ENCODE measurements at places on chromosomes 1 and 21. TPM values are rescaled to one million over a fixed set of nuclear protein-coding genes. Genes with fewer than 3 reads are reported as not detected.

DNA sequence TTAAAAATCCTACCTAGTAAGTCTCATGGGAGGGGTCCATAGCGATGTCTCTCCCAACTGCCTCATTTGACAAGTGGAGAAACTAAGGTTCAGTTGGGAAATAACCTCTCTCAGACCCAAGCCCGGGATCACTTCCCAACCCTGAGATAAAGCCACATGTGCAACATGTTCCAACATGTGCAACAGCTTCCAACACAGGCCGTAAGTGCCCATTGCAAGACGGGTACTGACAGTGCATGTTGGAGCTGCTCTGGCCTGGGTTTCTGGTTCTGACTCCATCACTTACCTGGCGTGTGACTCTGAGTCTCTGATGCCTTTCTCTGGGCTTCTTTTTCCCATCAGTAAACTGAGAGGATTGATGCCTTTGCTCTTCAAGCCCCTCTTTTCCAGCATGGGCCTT lies 38.0 kb upstream of the FOXO6 start:
- no peaks in the 10 kb centered on the region for H3K36me3 ChIP-seq
- no peak overlapping the region for H3K4me3 ChIP-seq
- no peaks in the 10 kb centered on the region for H3K4me1 ChIP-seq
- peaks cover 8% of the 10 kb centered on the region for H3K27me3 ChIP-seq

DNA sequence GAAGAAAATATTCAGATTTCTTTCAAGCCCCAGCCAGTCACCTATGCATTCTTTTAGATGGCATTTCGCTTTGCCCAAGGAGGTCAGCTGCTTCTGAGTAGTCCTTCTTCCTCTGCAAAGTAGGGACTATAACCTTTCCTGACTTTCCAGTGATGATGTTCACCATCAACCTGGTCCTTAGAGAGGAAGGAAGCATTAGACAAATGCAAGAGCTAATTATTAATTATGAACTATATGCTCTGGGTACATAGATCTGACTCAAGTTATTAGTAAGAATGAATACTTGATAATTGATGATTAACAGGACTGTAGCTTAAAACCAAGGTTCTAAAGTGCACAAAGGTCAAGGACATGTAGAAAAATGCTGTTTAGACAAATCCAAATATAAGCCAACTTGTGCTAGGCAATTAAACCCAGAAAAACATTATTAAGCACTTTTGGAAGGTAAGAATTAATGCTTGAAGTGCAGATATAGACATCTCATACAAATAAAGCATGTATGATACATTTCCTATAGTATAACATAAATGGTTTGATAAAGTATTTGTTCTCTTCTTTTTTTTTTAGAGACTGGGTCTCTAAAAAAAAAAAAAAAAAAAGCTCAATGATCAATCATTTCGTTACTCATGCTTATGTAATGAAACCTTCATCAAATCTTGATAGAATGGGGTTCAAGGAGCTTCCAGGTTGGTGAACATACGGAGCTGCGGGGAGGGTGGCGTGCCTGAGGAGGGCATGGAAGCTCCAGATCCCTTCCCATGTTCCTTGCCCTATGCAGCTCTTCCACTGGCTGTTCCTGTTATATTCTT lies 11.2 kb upstream of the AGMAT start:
- no peaks in the 10 kb centered on the region for H3K36me3 ChIP-seq
- no peak overlapping the region for H3K4me3 ChIP-seq
- H3K4me1 ChIP-seq: no peaks in the 10 kb centered on the region
- no peak overlapping the region for H3K27ac ChIP-seq
- no peak for DNase-seq

- DNase-seq: no peak
- no peak overlapping the region for H3K4me3 ChIP-seq
- H3K4me1 ChIP-seq: no peaks in the 10 kb centered on the region
- H3K27me3 ChIP-seq: peaks cover 15% of the 10 kb centered on the region
These were observed 150.8 kb downstream of the ETS2 start for GRCh38 chr21:38956521-38956855.

DNA sequence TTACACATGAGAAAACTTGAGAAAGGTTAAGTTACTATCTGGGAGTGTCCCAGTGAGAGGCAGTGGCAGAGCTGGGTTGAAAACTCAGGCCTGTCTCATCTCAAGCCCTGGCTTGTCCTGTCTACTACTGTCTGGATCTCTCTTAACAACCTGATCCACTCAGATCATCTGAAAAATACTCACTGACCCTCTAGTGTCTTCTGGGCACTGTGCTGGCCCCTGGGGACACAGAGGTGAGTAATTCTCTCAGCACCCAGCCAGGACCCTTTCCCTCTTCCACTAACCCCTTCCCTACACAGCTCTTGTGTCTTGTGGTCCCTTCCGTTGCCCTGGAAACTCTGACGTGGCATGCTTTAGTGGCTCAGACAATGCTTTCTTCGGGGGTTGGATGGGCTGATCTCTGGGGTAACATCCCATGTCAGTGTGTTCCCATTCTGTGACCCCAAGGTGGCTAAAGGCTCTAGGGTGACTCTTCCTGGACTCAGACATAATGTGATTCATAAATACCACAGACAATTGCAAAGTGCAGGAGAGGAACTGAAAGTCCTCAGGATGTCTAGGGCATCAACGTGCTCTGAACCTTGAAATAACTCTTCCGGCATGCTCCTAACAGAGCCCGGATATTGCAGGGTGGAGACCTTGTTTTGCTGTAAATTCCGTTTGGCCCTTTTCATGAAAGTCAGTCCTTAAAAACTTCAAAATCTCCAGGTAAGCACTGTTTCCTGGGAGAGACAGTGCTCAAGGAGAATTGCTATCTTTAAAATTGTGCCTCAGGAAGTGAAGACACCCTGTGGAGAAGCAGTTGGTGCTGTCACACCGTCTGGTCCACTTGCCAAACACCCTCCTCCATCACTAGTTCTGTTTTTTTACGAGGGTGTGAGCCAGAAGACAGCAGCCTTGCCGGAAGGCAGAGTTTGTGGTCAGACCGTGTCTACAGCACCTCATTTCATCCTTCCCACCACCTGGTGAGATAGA lies 4.0 kb downstream of the SHISAL2A start:
- peak overlapping the region; percentile 99 for H3K27ac ChIP-seq
- H3K27me3 ChIP-seq: no peaks in the 10 kb centered on the region
- H3K4me3 ChIP-seq: peak overlapping the region; percentile 81
- H3K4me1 ChIP-seq: peaks cover 90% of the 10 kb centered on the region

GRCh38 chr21:19461481-19462205 lies 1058.1 kb upstream of the TMPRSS15 start:
- DNase-seq: no peak
- no peaks in the 10 kb centered on the region for H3K36me3 ChIP-seq
- no peak overlapping the region for H3K4me3 ChIP-seq
- no peak overlapping the region for H3K27ac ChIP-seq

GRCh38 chr1:114609826-114610225 lies 28.4 kb upstream of the BCAS2 start:
- H3K4me3 ChIP-seq: no peak overlapping the region
- H3K27ac ChIP-seq: no peak overlapping the region
- H3K4me1 ChIP-seq: no peaks in the 10 kb centered on the region
- no peak for DNase-seq
- H3K27me3 ChIP-seq: peaks cover 20% of the 10 kb centered on the region

DNA sequence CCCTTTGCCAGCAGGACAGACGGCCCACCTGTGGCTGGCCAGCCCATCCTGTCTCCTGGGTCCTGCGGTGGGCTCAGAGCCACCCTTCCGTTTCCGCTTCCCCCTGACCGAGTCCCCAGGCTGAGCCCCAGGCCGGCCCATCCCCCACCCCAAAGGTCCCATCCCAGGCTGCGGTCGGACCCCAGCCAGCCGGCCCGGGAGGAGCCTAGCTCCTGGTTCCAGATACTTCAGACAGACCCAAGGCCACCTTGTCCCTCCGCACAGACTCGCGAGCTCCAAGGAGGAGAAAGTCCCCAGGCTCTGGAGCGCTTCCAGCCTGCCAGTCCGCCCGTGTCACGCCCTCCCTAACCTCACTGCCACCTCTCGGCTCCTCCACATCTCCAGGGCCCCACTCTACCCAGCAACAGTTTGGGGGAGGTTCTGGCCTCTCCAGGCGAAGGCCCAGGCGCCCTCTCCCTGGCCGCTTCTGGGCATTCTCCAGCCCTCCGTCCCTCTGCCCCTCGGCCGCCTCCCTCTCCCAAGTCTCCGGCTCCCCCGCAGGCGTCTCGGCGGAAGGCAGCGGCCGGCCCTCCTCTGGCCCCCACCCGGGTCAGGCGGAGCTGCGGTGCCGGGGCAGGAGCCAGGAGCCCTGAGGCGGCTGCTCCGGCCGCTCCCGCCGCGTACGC lies 835 bp downstream of the LRRN2 start:
- H3K4me1 ChIP-seq: peaks cover 13% of the 10 kb centered on the region
- DNase-seq: no peak
- H3K27ac ChIP-seq: no peak overlapping the region
- peaks cover 56% of the 10 kb centered on the region for H3K27me3 ChIP-seq
- no peaks in the 10 kb centered on the region for H3K36me3 ChIP-seq

DNA sequence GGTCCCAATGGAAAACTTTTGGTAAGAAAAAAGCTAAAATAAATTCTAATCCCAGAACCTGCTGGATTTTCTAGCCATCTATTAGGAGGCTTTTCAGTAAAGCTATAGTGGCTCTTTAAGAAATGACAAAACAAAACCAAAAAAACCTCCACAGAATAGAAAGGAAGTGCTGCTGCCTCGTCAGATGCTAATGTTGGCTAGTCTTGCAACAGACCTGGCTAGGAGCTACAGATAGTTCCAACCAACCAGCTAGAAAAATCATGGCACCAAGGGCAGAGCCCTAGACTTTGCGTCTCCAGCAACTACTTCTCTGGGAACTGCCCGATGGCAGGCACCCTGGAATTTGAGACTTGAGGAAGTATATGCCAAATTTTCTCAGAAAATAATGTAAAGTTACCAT lies 7.6 kb downstream of the CD101 start:
- no peak overlapping the region for H3K4me3 ChIP-seq
- H3K27me3 ChIP-seq: peaks cover 2% of the 10 kb centered on the region
- H3K4me1 ChIP-seq: no peaks in the 10 kb centered on the region
- H3K36me3 ChIP-seq: no peaks in the 10 kb centered on the region
- DNase-seq: no peak

DNA sequence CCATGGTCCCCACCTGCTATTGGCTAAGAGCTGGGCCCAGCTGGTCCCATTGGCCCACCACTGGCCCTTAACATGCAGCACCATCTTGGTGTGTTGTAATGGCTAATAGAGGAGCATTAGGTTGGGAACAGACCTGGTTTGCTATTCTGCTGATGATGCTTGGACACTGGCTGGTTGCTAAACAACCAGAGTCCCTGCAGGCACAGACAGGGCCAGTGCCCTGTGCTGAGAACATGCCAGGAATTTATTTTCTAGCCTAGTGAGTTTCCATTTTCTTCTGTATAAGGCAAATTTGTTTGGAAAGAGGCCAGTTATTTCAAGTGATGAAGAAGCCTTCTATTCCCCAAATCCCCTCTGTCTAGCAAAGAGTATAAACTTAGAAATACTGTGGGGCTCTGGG lies 42.9 kb upstream of the TDRD10 start:
- H3K27ac ChIP-seq: no peak overlapping the region
- no peak overlapping the region for H3K4me3 ChIP-seq
- H3K36me3 ChIP-seq: no peaks in the 10 kb centered on the region
- H3K4me1 ChIP-seq: no peaks in the 10 kb centered on the region

DNA sequence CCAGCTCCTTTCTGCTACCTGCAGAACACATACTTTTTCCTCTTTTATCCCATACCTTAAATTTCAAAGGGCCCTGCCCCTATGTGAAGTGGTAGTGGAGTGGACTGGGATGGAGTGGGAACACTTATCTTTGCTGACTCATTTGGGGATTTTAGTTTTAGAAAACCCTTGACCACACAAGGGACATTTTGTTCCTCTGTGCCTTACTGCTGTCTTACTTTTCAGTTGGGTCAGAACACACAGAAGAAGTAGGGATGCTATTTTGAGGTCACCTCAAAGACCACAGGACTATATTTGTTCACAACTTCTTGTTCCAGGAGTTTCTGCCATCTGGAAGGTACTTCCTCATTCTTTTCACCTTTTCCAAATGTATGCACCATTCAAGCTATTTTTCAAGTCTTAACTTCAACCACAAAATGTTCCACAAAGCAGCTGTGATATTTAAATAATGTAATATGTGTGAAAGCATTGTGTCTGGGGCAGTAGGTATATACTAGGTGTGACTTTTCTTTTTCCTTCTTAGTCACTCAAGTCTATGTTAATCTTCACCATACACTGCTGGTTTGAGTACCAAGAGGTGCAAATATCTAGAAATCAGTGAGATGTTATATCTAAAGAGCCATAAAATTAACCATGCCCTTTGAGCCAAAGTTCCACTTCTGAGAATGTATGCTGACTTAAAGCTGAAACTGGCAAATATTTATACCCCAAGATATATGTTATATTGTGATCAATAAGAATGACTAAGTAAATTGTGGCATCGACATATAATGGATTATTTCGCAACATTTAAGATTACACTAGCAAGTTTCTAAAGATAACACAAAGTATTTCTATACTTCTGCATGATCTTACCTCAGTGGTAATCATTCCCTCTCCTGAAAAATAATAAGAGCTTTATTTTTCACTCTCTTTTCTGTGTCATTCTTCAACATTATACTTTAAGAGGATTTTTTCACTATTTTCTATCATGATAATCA lies 308.5 kb downstream of the MRPL39 start:
- no peaks in the 10 kb centered on the region for H3K27me3 ChIP-seq
- H3K27ac ChIP-seq: peak overlapping the region; percentile 36
- peaks cover 60% of the 10 kb centered on the region for H3K4me1 ChIP-seq
- no peaks in the 10 kb centered on the region for H3K36me3 ChIP-seq
- no peak for DNase-seq

DNA sequence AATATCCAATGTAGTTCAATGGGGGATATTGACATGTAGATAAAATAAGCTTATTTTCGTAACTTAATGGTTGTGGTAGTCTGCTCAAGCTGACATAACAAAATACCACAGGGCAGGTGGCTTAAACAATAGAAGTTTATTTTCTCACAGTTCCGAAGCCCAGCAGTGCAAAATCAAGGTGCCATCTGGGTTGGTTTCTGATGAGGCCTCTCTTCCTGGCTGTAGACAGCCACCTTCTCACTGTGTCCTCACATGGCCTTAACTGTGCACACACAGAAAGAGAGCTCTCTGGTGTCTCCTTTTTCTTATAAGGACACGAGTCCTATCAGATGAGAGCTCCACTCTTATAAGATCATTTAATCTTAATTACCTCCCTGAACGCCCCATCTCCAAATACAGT lies 64.8 kb upstream of the IPO9 start:
- H3K4me3 ChIP-seq: no peak overlapping the region
- DNase-seq: no peak
- no peaks in the 10 kb centered on the region for H3K4me1 ChIP-seq
- peaks cover 9% of the 10 kb centered on the region for H3K27me3 ChIP-seq
- H3K27ac ChIP-seq: no peak overlapping the region

DNA sequence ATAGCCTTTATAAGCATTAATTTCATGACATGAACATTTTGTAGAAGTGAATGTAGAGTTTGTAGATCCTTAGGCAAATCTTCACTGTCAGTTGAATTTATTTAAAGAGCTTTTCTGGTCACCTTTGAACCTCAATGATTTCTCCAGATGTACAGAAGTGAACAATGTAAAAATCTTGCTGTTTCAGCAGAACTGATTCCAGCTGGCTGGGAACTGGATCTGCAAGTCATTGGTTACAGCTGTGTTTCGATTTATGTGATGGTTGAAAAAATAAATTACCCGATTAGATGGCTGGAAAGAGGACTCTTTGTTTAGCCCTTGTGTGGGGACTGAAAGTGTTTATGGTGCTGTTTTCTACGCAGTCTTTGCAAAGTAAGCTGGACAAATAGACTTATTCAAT lies 849.8 kb downstream of the USP25 start:
- H3K36me3 ChIP-seq: no peaks in the 10 kb centered on the region
- no peak for DNase-seq
- H3K4me3 ChIP-seq: no peak overlapping the region
- no peaks in the 10 kb centered on the region for H3K4me1 ChIP-seq
- no peaks in the 10 kb centered on the region for H3K27me3 ChIP-seq

The SLC9C2 gene
- not detected for total RNA-seq

The SYF2 gene
- 51.1 TPM for total RNA-seq

The DDOST gene
- total RNA-seq: 132 TPM

The LORICRIN gene
- 0.59 TPM for total RNA-seq

The MCOLN3 gene
- 0.16 TPM for total RNA-seq

The RIPPLY3 gene
- total RNA-seq: not detected

The PGLYRP4 gene
- total RNA-seq: not detected

The KCNA2 gene
- 0.13 TPM for total RNA-seq

All from activated B cell treated with CpG ODN at 0.5 μM for 24 hours (primary cell).